ENCODE measurements at places on chromosomes 5 and 9.
A peak's percentile ranks its signal among the peaks of the same experiment; 100 is the strongest.

DNA sequence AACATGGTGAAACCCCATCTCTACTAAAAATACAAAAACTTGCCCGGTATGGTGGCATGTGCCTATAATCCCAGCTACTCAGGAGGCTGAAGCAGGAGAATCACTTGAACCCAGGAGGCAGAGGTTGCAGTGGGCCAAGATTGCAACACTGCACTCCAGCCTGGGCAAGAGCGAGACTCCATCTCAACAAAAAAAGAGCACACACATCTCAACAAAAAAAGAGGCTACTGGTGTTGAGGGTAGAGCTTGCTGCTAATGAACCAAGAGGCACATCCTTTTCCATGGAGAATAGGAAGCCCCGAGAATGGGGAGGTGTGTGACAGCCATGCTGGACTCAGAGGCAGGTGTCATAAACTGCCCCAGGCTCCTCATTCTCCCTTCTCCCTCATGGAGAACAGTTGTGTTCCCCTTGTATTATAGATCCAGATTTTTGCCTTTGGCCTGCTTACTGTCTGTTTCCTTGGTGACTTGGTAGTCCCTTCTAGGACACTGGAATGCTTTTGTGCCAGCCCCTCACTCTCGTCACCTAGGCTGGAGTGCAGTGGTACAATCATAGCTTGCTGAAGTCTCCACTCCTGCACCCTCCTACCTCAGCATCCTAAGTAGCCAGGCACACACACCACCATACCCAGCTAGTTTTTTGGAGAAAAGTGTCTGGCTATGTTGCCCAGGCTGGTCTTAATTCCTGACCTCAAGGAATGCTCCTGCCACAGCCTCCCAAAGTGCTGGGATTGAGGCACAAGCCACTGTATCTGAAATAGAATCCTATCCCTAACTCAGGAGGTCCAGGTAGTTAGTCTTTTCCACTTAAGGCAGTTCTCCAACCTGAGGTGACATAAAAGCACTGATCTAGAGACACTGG is 5.1 kb downstream of the RPL12 start:
- no peak for DNase-seq

DNA sequence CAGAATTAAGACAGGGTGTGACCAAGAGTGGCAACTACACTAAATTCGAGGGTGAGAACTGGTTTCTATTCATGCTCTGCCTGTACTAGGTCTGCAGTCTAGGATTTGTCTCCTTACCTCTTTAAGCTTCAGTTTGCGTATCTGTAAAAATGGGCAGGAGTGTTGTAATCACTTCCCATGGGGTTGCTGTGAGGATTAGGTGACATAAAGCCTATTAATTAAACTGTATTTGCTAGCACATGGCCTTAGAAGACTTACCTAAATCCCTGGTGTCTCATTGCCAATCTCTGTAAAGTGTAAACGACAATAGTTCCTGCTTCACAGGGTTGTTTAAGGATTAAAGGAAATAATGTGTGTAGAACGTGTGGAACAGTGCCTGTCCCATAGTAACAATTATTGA is 193.6 kb downstream of the DRD1 start:
- DNase-seq: no peak

- no peak for DNase-seq
These were observed 84.5 kb upstream of the CTNNA1 start for GRCh38 chr5:138668451-138669380.

- peak; percentile 61 for DNase-seq
These were observed 57.0 kb downstream of the SECISBP2 start for GRCh38 chr9:89375191-89375760.

DNA sequence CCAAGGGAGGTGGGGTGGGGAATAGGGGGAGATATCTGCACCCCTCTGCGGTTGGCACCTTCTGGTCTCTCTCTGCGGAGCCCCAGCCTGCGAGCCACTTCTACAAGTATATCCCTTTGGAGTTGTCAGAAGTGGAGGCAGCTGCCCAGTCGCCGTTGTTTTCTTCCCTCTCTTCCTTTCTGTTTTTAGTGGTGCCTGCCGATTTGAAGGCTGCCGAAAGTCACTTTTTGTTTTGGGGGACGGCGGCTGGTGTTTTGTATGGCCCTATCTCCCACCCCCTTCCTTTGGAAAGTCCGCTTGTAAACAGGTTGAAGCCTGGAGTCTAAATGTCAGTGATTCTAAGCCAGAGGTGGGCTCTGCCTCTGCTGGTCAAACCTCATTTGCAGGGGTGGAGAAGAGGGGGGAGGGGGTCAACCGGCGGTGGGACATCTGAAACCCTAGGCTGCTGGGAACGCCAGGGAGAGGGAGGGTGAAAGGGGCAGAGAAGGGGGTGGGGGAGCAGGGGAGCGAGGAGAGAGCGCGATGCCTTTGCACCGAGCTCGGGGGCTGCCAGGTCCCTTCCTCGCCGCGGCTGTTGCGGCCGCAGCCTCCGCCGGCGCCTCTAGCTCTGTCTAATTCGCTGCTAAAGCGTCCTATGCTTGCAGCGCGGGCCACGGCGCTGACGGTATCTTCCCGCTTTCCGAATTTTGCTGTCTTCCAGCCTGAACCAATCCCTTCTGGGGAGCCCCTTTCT is at the start of gene FGF10:
Gene FGF10, minus strand, starts transcription at position 331 of the 733 bp plus-strand sequence. CDS start 738 bp downstream, outside the sequence.
- DNase-seq: peak; percentile 5

DNA sequence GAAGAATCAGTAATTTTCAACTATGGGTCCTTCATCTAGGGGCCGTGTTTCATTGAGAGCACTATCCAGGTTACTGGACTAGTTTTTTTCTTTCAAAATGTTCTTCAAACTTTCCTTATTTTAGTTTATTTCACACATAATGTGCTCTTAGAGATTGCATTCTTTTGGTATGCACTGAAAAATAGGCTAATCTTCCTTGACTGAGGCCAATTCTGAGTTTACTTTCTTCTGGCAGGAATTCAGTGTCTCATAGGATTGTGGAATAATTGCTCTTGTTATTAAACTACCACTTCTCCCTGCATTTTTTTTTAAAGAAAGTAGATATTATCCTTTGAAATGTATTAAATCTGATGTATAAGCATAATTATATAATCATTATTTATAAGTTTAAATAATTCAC is 624.5 kb downstream of the RAB3C start:
- no peak for DNase-seq
